ENCODE measurements at places on chromosomes 6 and 20.
A peak's percentile ranks its signal among the peaks of the same experiment; 100 is the strongest.

DNA sequence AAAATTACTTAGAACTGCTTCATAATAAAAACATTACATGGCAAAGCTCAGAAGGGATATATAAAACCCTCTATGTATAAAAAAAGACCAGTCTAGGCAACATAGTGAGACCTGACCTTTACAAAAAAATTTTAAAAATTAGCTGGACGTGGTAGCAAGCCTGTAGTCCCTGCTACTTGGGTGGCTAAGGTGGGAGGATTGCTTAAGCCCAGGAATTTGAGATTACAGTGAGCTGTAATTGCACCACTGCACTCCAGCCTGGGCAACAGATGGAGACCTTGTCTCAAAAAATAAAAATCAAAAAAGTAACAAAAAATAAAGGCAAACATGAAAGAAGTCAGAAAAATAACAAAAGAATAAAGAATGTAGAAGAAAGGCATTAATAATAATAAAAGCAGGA is 21.5 kb upstream of the TPD52L1 start:
- DNase-seq = no peak

- DNase-seq = no peak
Observed at GRCh38 chr6:51105357-51105756, 286.7 kb downstream of the TFAP2B start.

- DNase-seq = peak; percentile 63
Observed at GRCh38 chr20:40279390-40279789, 409.6 kb downstream of the MAFB start.

- peak; percentile 74 for DNase-seq
Observed at GRCh38 chr6:2876210-2877056, 26.7 kb downstream of the SERPINB9 start.

DNA sequence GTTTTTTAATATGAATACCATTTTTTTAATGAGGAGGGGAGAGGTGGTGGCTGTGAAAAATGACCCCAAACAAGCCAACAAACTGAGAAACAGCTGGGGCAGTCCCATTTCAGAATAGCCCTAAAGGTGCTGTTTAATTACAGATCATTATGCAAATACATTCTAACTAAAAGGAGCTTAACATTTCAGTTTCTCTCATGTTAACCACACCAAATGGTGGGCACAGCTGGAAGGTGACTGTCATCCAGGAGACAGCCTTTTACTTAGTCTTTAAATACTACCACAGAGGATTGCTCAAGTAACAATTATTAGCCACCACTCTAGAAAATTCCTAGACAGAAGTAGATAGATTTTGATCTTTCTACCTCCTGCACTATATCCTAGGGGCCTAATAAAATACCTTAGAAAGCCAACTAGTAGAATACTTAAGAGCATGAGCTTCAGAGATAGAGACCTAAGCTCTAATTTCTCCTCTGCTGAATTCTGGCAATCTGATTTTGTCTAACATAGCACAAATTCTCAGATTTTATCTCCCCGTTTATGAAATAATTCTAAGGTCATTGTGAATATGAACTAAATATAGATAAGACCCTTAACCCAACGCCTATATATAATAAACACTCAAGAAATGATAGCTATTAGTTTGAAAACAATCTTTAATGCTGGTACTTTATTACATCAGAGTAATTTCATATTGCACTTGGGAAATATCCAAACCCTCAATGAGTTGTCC is 615.1 kb upstream of the NRSN1 start:
- no peak for DNase-seq

GRCh38 chr6:47000842-47001241 is 41.3 kb downstream of the ADGRF1 start:
- no peak for DNase-seq

DNA sequence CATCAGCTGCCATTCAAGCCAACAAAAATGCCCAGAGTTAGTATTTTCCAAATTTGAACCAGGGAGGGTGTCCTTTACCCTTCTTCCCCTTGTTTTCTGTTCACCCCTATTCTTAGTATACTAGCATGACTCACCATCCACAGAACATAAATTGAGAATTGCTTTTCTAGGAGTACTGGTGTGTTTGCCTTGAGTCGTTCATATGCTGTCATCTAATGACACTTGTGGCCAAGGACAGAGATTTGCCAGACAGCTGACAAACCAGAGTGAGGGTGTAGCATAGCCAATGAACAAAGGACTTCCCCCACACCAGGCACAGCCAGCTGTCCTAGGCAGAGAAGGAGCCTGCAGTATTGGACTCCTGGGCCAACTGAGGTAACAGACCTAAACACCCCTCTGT is 62.2 kb downstream of the FILIP1 start:
- no peak for DNase-seq
